CD4-positive, CD25-positive, alpha-beta regulatory T cell (primary cell): ENCODE measurements at places on chromosomes 16 and 17.
A peak's percentile ranks its signal among the peaks of the same experiment; 100 is the strongest.

GRCh38 chr17:4812690-4813089 is 5.7 kb downstream of the PLD2 start:
- peaks cover 4% of the 10 kb centered on the region for H3K4me1 ChIP-seq
- no peak overlapping the region for H3K27ac ChIP-seq
- DNase-seq, result no peak
- no peaks in the 10 kb centered on the region for H3K27me3 ChIP-seq
- H3K36me3 ChIP-seq, result peaks cover 9% of the 10 kb centered on the region

GRCh38 chr16:69611103-69611640 is 45.4 kb downstream of the NFAT5 start:
- no peak for DNase-seq
- peaks cover 10% of the 10 kb centered on the region for H3K4me1 ChIP-seq
- H3K4me3 ChIP-seq, result no peak overlapping the region
- no peaks in the 10 kb centered on the region for H3K27me3 ChIP-seq
- no peaks in the 10 kb centered on the region for H3K36me3 ChIP-seq

GRCh38 chr16:67021321-67021720 is 7.6 kb upstream of the CBFB start:
- H3K4me1 ChIP-seq, result no peaks in the 10 kb centered on the region
- H3K36me3 ChIP-seq, result no peaks in the 10 kb centered on the region
- no peak overlapping the region for H3K4me3 ChIP-seq
- DNase-seq, result no peak
- H3K27me3 ChIP-seq, result no peaks in the 10 kb centered on the region

DNA sequence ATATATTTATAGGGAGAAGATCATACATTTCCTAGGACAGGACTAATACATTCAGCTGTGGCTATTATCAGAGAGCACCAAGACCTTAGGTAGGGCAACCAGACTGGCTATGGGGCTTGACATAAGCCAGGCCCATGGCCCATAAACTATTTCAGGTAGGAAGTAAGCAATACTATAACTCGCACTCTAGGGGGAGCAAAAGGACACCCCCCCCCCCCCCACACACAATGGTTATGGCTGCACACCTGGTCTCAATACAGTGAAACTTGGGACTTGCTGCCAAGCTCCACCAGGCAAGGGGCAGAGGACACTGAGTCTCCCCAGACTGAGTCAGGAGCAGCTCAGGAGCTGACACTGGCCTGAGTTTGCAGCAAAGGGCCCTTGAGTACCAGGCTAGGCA is 348.9 kb upstream of the ASIC2 start:
- H3K27ac ChIP-seq, result no peak overlapping the region
- H3K4me1 ChIP-seq, result peaks cover 4% of the 10 kb centered on the region
- no peaks in the 10 kb centered on the region for H3K36me3 ChIP-seq

DNA sequence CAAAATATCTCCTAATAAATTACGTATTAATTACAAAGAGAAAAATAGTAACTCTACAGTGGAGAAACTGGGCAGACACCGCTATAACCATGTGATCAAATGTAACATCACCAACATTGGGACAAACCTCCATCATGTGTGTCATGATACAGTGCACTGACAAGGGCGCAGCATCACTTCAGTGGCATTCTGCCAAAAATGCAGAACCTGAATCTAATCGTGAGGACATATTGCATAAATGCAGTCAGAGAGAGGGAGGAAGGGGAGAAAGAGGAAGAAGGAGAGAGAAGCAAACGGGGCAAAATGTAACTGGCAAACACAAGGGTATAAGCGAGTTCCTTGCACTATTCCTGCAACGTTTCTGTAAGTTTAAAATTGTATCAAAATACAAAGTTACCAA is 74.2 kb upstream of the MARCHF10 start:
- H3K4me1 ChIP-seq, result no peaks in the 10 kb centered on the region
- H3K27ac ChIP-seq, result no peak overlapping the region
- no peak for DNase-seq
- peaks cover 5% of the 10 kb centered on the region for H3K27me3 ChIP-seq
- no peak overlapping the region for H3K4me3 ChIP-seq
- H3K36me3 ChIP-seq, result no peaks in the 10 kb centered on the region

GRCh38 chr17:31442276-31442675 is 50.8 kb downstream of the RAB11FIP4 start:
- no peaks in the 10 kb centered on the region for H3K36me3 ChIP-seq
- no peak for DNase-seq
- H3K4me3 ChIP-seq, result no peak overlapping the region
- no peaks in the 10 kb centered on the region for H3K4me1 ChIP-seq
- H3K27me3 ChIP-seq, result no peaks in the 10 kb centered on the region
- no peak overlapping the region for H3K27ac ChIP-seq

DNA sequence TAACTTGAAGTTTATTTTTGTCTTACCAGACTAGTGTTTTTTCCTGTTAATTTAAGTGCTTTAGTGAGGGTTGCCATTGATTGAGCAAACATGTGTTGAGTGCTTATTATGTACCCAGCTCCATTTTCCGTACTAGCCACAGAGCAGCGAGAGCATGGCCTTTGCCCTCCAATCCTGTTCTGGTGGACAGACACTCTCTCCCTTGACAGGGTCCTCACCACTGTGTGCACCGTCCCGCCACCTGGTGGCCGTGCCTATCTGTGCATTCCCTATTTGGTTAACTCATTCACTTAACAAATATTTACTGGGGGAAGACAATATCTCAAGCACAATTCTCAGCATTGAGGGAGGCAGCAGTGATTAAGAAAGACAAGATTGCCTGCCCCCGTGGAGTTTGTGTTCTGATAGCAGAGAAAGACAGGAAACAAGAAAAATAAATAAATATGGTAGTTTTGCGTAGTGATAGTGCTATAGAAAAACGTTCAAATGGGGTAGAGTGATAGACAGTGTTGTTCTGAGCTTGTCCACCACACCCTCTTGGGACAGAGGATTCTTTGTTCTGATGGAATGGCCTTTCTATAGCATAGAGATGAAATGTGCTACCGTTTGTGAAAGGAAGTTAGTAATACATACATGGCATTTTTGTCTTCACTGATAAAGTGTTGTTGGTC is 13.0 kb downstream of the CDH13 start:
- no peak overlapping the region for H3K27ac ChIP-seq
- H3K36me3 ChIP-seq, result no peaks in the 10 kb centered on the region
- H3K4me1 ChIP-seq, result no peaks in the 10 kb centered on the region
- H3K4me3 ChIP-seq, result no peak overlapping the region
- DNase-seq, result no peak
- H3K27me3 ChIP-seq, result no peaks in the 10 kb centered on the region

- DNase-seq, result no peak
- H3K4me1 ChIP-seq, result peaks cover 17% of the 10 kb centered on the region
- no peak overlapping the region for H3K4me3 ChIP-seq
- H3K27me3 ChIP-seq, result no peaks in the 10 kb centered on the region
- no peak overlapping the region for H3K27ac ChIP-seq
Measured at GRCh38 chr16:89035669-89036570, 57.7 kb upstream of the ACSF3 start.

GRCh38 chr16:23753908-23754593 is 775 bp upstream of the CHP2 start:
- H3K4me1 ChIP-seq, result peaks cover 5% of the 10 kb centered on the region
- no peak overlapping the region for H3K27ac ChIP-seq
- no peak overlapping the region for H3K4me3 ChIP-seq
- DNase-seq, result no peak
- peaks cover 21% of the 10 kb centered on the region for H3K27me3 ChIP-seq

- H3K27me3 ChIP-seq, result no peaks in the 10 kb centered on the region
- no peak overlapping the region for H3K27ac ChIP-seq
- DNase-seq, result no peak
Measured at GRCh38 chr17:6496116-6496481, 51.8 kb downstream of the PIMREG start.

- DNase-seq, result no peak
- no peak overlapping the region for H3K4me3 ChIP-seq
- H3K27ac ChIP-seq, result no peak overlapping the region
- H3K27me3 ChIP-seq, result no peaks in the 10 kb centered on the region
- no peaks in the 10 kb centered on the region for H3K4me1 ChIP-seq
Measured at GRCh38 chr17:72972263-72972951, 120.1 kb downstream of the SLC39A11 start.

GRCh38 chr17:7612294-7612640 is 2.4 kb downstream of the FXR2 start:
- H3K27ac ChIP-seq, result no peak overlapping the region
- H3K4me3 ChIP-seq, result peak overlapping the region; percentile 38
- H3K36me3 ChIP-seq, result no peaks in the 10 kb centered on the region
- peaks cover 29% of the 10 kb centered on the region for H3K4me1 ChIP-seq

DNA sequence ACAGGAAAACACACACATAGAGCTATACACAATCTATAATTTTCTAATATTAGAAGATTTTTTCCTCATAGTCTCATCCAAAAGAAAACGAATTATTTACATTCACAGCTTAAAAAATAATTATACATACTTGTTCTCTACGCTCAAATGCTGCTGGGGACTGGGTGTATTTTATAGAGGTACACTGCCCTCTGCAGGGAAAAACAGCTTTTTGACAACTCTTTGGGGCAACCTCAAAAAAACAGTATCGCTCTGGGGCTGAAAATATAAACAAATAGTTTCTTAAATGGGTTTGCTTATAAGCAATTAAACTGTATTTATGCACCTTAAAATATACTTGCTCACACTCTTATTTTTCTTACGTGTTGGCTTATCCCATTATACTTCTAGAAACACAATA is 261.8 kb upstream of the PSMD7 start:
- no peak overlapping the region for H3K27ac ChIP-seq
- no peak for DNase-seq
- H3K27me3 ChIP-seq, result no peaks in the 10 kb centered on the region
- H3K36me3 ChIP-seq, result no peaks in the 10 kb centered on the region
- no peak overlapping the region for H3K4me3 ChIP-seq
- no peaks in the 10 kb centered on the region for H3K4me1 ChIP-seq

- H3K27ac ChIP-seq, result no peak overlapping the region
- H3K4me3 ChIP-seq, result no peak overlapping the region
- no peaks in the 10 kb centered on the region for H3K4me1 ChIP-seq
- no peak for DNase-seq
- H3K36me3 ChIP-seq, result no peaks in the 10 kb centered on the region
Measured at GRCh38 chr16:82580298-82580890, 46.4 kb upstream of the CDH13 start.

DNA sequence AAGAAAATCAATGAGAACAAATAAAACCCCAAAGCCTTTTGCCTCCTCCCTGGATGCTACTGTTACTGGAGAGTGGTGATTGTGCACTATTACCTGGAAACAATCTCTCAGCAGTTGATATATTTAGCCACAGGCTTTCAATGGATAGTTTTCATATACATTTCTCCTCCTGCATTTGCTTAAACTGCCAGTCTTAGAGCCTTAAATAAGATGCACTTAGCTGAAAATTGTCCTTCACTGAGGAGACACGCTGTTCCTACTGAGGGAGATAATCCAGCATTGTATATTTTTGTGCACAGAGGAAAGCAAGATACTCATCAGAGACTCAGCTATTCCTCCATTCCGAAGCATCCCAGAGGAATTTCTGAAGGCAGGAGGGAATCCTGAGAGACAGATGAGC is 520.2 kb upstream of the C16orf82 start:
- H3K36me3 ChIP-seq, result no peaks in the 10 kb centered on the region
- no peaks in the 10 kb centered on the region for H3K4me1 ChIP-seq
- DNase-seq, result no peak
- no peak overlapping the region for H3K4me3 ChIP-seq

GRCh38 chr16:56911771-56912571 is 20.0 kb upstream of the HERPUD1 start:
- H3K36me3 ChIP-seq, result no peaks in the 10 kb centered on the region
- H3K4me3 ChIP-seq, result no peak overlapping the region
- H3K27ac ChIP-seq, result no peak overlapping the region
- DNase-seq, result no peak
- no peaks in the 10 kb centered on the region for H3K27me3 ChIP-seq

DNA sequence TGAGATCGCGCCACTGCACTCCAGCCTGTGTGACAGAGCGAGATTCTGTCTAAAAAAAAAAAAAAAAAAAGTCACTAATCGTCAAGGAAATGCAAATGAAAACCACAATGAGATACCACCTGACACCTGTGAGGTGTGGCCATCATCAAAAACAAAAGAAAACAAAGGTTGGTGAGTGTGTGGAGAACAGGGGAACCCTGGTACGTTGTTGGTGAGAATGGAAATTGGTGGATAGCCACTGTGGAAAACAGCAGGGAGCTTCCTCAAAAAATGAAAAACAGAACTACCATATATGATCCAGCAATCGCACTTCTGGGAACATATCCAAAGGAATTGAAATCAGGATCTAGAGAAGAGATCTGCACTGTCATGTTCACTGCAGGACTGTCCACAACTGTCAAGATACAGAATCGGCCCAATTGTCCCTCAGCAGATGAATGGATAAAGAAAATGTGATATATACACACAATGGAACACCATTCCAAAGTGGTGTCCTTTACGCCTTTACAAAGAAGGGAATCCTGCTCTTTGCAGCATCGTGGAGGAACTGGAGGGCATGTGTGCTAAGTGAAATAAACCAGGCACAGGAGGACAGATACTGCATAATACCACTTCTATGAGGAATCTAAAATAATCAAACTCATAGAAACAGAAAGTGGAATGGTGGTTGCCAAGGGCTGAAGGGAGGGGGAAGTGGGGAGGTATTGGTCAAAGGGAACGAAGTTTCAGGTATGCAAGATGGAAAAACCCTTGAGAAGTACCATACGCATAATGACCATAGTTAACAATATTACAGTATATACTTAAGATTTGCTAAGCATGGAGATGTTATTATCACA is 63.5 kb upstream of the PLCG2 start:
- no peaks in the 10 kb centered on the region for H3K27me3 ChIP-seq
- H3K4me3 ChIP-seq, result peak overlapping the region; percentile 82
- peak; percentile 78 for DNase-seq
- peaks cover 53% of the 10 kb centered on the region for H3K4me1 ChIP-seq
- no peaks in the 10 kb centered on the region for H3K36me3 ChIP-seq
- H3K27ac ChIP-seq, result peak overlapping the region; percentile 68

DNA sequence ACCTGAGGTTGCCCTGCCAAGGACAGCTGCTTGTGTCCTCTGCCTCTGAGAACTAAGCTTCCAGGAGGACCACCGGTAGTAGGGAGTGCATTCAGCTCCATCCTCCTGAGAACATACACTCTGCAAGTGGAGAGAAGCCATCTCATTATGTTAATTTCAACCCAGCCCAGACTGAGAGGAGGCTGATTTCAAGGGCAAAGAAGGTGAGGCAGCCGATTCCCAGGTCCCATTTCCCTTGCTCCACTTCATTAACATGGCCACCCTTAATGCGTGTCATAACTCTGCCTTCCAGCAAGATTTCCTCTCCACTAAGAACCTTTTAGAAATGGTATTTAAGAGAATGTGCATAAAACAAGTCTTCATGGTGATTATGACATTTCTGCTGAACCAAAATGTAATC is 72.5 kb downstream of the CDH13 start:
- no peak overlapping the region for H3K4me3 ChIP-seq
- no peaks in the 10 kb centered on the region for H3K36me3 ChIP-seq
- DNase-seq, result no peak
- no peaks in the 10 kb centered on the region for H3K4me1 ChIP-seq
- H3K27ac ChIP-seq, result no peak overlapping the region

- no peaks in the 10 kb centered on the region for H3K4me1 ChIP-seq
- H3K27me3 ChIP-seq, result no peaks in the 10 kb centered on the region
- no peaks in the 10 kb centered on the region for H3K36me3 ChIP-seq
- DNase-seq, result no peak
Measured at GRCh38 chr16:86611941-86612340, 33.6 kb downstream of the FOXL1 start.
